Activated CD4-positive, CD25-positive, alpha-beta regulatory T cell (primary cell): ENCODE measurements at places on chromosomes 12 and 14.

DNA sequence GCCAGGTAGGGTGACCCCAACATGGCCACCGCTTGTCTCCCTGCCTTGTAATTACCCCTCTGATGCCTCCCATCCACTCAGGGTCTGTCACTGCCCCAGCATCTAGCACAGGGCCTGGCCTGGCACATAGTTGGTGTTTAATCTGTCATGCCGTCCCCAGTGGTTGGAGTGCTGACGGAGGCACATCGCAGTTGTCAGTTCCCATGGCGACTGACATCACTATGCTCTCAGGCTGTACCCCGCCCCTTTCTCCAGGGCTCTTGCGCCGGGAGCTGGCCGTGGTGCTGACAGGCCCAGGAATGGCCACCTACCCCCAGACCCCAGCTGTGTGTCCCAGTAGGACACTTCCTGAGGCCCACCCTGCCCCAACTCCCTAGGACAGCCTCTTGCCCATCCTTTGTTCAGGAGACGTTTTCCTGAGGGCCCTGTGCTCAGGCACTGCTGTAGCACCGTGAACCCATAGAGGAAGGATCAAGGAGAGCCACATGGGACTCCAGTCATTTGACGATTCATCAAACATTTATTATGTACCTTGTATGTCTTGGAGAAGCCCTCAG is 23.0 kb downstream of the FAM222A start:
- DNase-seq, result no peak

- DNase-seq, result no peak
These were observed 63.3 kb upstream of the HSPB8 start for GRCh38 chr12:119115296-119115905.

- DNase-seq, result no peak
These were observed 365.6 kb upstream of the TBX3 start for GRCh38 chr12:115049614-115050013.

- no peak for DNase-seq
These were observed 58.1 kb upstream of the CCND2 start for GRCh38 chr12:4215229-4216186.

DNA sequence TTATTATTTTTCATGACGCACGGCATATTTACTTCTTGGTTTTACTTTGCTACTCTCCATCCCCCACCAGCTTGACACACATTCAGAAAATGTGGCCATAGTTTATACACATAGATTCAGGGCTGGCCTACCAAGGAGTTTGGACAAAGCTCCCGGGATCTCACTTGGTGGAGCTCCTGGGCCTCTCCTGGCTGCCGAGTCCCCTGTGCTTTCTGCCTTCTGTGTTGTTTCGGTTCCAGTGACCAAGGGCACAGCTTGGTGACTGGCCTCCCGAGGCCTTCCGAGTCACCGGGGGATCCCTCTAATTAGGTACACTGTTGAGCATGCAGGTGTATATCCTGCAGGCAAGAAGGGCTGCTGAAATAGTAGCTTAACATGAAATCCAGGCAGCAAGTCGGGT is 63.5 kb downstream of the RGS6 start:
- DNase-seq, result no peak

GRCh38 chr14:95102680-95103044 is 54.7 kb downstream of the DICER1 start:
- DNase-seq, result no peak

DNA sequence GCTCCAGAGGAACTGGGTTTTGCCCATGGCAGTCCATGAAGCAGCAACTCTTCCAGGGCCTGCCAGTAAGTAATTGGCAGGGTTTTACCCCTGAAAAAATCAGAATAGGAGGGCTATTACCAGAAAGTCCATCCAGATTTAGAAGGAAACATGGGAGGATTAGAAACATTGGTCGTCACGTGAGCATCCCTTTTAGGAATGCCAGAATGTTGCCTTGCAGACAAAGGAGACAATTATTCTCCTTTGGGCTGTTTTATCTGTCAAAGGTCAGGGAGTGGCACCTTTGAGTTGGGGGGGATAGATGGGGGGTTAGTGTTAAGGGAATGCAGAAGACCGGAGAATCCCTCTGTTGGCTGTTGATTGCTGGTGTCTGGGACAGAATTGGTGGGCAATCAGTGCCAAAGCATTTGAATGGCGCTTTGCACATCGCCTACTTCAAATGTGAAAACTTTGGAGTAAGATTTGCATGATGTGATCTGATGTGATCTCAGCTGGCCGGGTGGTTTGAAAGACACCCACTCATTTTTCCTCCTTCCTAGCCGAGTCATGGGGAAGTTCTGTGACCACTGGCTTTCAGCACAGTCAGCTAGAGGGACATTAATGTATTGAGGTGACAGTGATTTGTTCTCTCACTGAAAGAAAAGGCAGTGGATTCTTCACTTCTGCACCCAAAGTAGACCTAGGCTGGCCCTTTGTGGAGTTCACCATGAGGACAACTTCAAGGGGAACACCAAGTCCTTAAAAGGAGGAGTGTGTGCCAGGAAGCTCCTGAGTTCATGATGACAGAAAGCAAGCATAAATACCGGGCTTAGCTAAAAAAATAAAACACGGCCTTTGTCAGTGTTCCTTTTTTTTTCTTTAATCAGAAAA is 31.4 kb downstream of the FLVCR2 start:
- DNase-seq, result no peak

- no peak for DNase-seq
These were observed 13.8 kb downstream of the UBE2N start for GRCh38 chr12:93427779-93428564.

- no peak for DNase-seq
These were observed 1.1 kb downstream of the LRP6 start for GRCh38 chr12:12265571-12266388.

GRCh38 chr14:70803321-70804310 is 5.7 kb downstream of the MAP3K9 start:
- no peak for DNase-seq

- DNase-seq, result no peak
These were observed 55.9 kb upstream of the FICD start for GRCh38 chr12:108459149-108459548.

DNA sequence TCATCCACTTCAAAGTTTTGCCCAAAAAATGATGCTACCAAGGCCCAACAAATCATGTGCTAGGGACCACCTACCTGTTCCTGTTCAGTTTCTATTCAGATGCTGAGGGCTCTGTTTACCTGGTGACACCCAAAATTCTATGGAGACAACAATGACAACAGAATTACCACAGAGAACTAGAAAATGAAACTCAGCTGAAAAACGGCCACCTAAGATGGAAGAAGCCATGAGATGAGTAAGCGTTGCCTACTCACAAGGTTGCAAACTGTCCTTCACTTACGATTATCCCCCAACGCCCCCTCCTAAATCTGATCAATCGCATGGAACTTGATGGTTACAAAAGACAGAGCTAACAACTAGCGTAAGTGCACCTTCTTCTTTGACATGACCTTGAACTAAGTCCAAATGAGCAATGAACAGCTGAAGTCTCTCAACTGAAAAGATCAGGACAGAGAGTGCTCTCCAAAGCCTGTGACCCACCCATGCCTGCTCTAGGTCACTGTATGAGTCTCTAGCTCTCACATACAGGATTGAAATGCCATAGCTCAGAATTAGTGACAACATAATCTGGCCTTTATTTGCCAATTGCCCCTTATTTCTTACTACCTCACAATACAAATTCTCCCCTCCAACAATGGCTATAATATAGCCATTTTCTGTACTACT is at the start of gene RNASE11:
Gene RNASE11, minus strand, starts transcription at position 513 of the 666 bp plus-strand sequence.
- no peak for DNase-seq

GRCh38 chr12:24955389-24955788 is 6.5 kb upstream of the BCAT1 start:
- no peak for DNase-seq

GRCh38 chr12:101966496-101966895 is 89.1 kb downstream of the DRAM1 start:
- DNase-seq, result no peak

DNA sequence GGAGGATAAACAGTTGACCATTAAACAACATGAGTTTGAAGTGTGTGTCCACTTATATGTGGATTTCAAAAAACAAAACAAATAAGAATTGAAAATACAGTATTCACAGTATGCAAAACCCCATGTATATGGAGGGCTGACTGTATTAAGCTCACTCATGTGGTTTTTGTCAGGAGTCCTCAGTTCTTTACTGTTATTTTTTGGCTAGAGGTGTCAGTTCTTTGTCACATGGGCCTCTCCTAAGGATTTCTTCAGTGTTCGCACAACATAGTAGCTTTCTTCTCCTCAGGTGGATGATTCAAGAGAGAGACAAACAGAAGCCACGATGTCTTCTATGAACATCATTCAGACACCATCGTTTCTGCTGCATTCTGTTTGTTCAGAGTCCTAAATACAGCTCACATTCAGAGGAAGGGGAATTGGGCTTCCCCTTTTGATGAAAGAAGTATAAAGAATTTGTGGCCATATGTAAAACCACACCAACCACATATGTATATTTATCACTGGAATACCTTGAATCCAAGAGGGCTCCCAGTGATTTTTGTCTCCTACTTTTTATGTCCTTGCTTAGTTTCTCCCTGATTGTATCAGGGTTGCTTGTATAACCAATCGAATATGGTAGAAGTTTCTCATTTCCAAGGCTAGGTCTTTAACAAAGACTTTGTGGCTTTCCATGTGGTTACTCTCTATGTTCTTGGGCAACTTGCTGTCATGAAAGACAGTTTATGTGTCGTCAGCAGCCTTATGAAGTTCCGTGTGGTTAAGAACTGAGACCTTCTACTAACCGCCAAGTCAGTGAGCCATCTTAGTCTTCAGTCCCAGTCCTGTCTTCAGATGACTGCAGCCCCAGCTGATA is 18.9 kb downstream of the MNAT1 start:
- DNase-seq, result no peak

GRCh38 chr14:102094101-102094500 is 7.3 kb upstream of the HSP90AA1 start:
- DNase-seq, result no peak

DNA sequence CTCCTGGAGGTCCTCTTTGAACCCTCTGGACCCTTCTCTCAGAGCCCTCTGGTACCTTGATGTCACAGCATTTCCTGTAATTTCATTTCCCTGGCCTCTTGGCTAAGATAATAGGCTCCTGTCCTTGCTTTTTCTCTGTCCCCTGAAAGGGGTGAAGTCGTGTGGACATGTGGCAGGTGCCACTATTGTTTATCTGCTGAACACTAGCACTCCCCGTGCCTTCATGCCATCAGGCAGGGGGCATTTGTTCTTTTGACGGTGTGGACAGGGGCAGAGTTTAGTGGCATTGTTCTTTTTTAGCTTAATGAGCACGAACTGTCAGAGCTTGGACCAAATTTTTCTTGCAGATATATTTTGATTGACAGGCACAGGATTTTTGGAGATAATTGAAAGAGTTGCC is 166.0 kb downstream of the RGS6 start:
- DNase-seq, result no peak

DNA sequence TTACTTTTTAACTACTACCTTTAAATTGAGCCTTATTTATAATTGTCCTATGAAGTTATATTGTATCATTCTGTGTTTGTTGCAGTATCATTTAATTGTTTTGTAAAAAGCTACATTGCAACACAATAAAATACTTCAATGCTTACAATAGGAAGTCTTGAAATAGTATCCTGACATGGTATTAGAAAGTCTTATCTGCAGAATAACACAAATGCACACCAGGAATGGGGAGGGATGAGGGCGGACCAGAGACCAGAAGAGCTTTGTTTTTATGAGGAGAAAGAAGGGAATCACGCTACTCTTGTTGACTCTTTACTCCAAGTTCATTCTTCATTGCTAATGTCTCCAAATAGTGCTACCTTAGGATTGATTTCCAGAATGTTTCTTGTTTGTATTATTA is 120.2 kb downstream of the MON2 start:
- DNase-seq, result no peak

DNA sequence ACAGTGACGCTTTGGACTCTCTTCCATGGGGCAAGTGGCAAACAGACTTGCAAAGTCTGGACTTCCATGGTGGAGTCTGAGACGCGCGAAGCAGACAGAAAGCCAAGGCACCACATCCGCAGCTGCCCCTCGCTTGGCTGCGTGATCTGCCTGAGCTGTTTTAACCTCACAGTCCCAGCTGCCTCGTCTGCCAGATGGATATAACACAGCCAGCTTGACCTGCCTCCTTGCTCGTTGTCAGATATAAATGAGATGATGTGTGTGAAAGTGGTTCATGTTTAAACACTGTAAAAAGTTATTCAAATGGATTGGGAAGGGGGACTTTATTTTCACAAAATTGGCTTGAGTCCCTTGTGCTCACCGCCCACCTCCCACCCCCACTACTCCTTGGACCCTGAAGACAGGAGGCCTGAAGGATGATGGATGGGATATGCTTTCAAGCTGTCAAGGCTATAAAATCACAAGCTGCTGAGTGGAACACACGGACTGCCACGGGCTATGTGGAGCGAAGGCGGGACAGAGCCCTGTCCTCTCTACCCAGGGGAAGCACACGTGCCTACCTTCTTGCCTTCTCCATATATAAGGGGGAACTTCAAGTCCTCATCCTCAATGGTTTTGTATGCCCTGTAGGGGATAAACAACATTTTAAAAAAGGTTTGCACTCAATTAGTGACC is 226.9 kb downstream of the MON2 start:
- DNase-seq, result no peak

DNA sequence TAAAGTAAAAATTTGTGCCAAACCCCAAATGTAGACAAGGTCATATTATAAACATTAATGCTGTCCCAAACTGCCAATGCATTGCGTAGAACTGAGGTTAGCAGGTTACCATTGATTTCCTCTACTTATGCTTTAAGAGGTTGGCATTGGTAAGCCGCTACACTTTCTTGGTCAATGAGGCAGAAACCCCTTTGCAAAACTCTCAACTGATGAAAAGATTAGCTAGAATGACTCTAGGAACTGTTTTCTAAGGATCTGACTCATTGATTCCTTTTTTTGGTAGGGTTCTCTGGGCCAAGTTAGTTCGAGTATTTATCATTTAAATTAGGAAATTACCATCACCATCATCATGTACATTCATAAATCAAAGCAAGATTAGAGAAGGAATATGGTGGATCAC is 44.6 kb downstream of the HMGA2 start:
- DNase-seq, result no peak

- DNase-seq, result no peak
These were observed 93.1 kb downstream of the GAS2L3 start for GRCh38 chr12:100666588-100666987.

GRCh38 chr14:70713096-70713495 is 71.4 kb downstream of the TTC9 start:
- DNase-seq, result no peak

- no peak for DNase-seq
These were observed 92.8 kb downstream of the NINJ2 start for GRCh38 chr12:570435-570920.

- DNase-seq, result no peak
These were observed 19.8 kb upstream of the TESC start for GRCh38 chr12:117118838-117119591.

GRCh38 chr12:26058818-26059217 is 66.0 kb downstream of the BHLHE41 start:
- no peak for DNase-seq

GRCh38 chr12:100539202-100539601 is 34.3 kb upstream of the GAS2L3 start:
- DNase-seq, result no peak
